Astrocyte (in vitro differentiated cells and primary cell): ENCODE measurements at places on chromosomes 3 and 15.

DNA sequence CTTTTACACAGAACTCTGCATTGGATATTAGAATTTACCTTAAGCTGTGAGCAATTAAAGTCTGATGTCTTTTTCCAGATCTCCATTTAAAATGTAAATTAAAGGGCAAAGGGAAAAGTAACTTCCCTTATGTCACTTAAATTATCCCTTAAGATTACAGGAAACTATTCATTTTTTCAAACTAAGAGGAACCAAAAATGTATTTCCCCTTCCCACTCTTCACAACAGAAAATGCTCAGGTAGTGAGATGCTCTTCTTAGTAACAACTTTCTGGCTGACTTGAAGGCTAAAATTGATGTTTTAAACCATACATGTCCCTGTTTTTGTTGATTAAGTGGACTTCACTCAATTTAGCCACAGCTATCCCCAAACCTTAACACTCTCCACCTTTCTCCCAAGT is 17.6 kb downstream of the RSL24D1 start:
- DNase-seq: no peak

- DNase-seq: no peak
Measured at GRCh38 chr15:59237119-59237855, 30.6 kb downstream of the LDHAL6B start.

DNA sequence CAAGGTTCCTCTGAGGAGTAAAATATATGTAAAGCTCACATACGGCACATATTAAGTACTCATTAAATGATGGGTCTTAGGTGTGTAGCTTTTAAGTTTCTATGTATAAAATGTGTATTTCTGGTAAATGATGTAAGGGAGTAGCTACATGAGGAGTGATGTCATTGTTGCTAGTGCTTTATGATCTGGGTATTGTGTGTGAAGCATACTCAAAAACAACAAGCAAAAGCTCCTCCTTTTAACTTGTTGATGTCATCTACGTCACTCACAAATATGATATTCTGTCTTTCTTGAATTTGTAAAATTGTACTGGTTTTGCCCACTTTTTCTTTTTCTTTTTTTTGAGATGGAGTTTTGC is 1.4 kb upstream of the HERC1 start:
- DNase-seq: no peak

- no peak for DNase-seq
Measured at GRCh38 chr15:69012761-69013364, 1.6 kb upstream of the NOX5 start.

DNA sequence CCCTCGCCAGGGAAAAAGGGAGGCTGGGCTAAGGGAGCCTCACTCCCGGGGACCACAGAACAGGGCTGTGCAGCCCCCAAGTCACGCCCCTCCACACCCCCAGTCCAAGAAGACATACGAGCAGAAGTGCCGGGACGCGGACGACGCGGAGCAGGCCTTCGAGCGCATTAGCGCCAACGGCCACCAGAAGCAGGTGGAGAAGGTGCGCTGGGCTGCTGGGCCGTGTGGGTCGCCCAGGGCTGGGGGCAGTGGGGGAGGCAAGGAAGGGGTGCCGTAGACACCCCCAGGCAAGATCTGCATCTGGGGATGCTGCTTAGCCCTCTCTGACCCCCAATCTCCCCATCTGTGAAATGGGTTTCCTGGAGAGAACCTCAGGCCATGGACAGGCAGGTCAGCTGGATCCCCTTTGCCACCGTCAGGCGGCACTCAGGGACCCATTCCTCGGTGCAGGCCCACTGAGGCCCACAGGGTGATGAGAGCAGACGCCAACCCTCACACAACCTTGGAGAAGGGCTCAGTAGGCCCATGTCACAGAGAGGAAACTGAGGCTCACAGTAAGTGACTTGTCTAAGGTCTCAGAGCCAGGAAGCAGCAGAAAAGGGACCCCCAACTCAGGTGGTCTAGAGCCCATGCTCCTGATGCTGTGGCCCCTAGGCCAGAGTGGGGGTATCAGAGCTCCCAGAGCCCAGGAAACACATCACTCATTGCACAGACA is 33.7 kb downstream of the PSTPIP1 start:
- DNase-seq: no peak

DNA sequence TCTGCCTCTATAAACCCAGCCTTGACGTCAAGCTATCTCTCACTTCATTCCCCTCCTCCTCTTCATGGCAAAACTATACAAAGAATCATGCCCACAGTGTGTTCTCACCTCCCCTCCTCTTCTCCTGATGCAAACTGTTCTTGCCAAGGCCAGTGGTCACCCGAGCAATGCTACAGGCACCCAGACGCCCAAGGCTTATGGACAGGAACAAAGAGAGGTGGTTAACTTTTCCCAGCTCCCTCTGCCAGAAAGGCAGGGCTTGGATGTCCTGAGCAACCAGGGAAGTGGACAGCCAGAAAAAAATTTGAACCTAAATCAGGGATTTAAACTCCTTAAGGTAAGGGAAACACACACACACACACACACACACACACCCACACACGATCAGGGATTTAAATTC is 5.1 kb downstream of the SLC41A3 start:
- no peak for DNase-seq

DNA sequence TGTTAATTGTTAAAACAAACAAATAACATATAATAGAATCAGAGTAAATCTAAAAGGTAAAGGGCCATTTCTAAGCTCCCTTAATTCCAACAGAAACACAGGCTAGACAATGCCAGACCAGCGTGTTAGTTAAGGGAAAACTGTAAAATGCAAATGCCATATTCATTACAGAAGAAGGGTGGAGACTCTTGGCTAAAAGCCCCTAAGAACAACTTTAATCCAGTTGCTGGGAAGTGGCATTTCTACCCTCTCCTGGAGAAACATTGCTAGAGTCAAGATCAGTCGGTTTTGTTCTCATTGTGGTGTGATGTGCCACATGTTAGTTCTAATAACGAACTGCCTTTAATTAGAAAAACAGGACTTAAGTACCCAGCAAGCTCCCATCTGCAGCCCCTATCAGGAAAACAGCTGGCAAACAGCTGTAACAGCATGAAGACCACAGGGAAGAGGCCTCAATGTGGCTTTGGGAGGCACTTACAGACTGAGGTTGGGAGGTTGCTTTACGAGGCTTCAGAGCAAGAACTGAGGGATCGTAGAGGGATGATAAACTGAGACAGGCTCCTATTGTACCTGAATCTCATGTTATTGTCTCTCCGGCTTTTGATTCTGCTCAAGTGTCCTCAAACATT is 1134.8 kb downstream of the ROBO1 start:
- DNase-seq: no peak

GRCh38 chr3:138768125-138768524 is 66.6 kb downstream of the PIK3CB start:
- no peak for DNase-seq

DNA sequence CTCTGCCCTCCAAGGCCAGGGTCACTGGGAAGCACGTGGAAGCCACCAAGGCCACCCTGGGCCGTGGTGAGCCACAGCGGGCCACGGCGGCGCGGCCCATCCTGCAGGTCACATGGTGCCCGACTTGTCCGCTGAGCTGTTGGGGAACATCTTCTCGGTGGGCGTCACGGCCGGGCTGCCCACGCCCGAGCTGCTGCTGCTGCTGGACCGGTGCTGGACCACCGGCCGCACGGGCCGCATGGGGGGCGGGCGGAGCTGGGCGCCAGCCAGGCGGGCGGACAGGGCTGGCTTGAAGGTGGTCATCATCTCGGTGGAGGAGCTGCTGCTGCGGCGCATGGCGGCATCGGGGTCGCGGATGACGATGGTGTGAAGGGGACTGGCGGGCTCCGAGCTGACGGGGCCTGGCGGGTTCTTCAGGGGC is 22.1 kb upstream of the RAD18 start:
- DNase-seq: no peak

- DNase-seq: peak; percentile 79
Measured at GRCh38 chr3:110420158-110420641, 651.4 kb upstream of the NECTIN3 start.
